ENCODE measurements at places on chromosomes 4 and X.

DNA sequence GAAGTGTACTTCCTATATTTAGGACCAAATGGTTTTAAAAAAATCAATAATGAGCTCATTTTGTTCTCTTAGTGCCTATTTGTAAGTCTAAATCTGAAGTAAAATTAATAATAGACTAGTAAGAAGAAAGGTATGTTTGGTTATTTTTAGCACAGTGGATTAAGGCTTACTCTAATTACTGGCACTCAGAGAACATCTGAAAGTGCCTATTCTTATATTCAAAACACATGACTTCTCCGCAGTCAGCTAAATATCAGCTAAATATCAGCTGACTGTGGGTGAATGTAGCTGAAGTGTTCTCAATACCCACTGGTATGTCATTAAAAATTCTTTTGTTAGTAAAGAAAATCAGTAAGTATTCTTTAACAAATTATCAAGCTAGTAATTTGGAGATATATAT lies 6.0 kb downstream of the AP1S2 start:
- DNase-seq, result no peak

DNA sequence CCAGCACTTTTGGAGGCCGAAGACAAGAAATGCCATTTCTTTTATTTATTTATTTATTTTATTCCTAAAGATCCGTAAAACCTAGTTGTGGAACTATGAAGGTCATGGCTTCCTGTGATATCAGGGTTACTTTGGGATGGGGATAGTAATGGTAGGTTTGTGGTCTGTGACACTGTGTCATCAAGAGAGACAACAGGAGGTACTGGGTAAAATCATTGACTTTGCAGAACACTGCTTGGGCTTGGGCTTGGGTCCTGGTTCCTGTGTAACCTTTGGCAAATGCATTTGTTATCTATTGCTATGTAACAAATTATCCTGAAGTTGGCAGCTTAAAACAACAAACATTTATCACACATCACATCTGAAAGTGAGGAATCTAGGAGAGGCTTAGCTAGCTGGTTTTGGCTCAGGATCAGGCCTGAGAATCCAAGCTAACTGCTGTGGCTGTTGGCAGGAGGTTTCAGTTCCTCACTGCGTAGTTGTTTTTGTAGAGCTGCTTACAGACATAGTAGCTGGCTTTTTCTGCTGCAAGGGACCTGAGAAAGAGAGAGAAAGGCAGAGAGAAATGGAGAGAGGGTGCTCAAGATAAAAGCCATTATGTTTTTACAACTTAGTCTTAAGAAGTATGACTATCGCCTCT lies 576.4 kb upstream of the SLIT2 start:
- DNase-seq, result no peak

DNA sequence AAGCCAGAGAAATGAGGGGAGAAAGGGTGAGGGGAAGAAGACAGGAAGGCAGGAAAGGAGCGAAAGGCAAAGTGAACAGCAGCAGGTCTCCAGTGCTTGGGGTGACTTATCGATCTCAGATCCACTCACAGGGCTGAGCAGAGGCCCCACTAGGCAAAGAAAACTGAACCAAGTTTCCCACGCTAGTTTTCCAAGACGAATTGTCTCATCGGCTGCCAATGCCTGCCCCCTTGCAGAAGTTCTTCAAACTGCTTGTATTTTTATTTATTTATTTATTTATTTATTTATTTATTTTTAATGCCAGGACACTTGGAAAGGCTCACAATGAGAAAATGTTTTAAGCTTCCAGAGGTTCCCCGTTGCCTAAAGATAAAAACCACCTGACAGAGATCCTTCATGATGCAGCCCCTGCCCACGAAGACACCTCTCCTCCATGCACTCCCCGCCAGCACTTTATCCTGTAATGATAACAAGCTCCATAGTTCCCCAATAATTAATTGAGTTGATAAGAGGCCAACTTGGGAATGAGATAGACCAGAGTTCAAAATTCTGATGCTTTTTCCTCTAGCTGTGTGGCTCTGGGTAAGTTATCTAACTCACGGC lies 43.2 kb downstream of the QDPR start:
- no peak for DNase-seq

GRCh38 chr4:122826079-122826527 lies 528 bp upstream of the FGF2 start:
- no peak for DNase-seq

- DNase-seq, result no peak
Observed at GRCh38 chr4:45778514-45778913, 345.3 kb downstream of the GABRG1 start.

- no peak for DNase-seq
Observed at GRCh38 chrX:9492901-9493300, 28.0 kb downstream of the TBL1X start.

DNA sequence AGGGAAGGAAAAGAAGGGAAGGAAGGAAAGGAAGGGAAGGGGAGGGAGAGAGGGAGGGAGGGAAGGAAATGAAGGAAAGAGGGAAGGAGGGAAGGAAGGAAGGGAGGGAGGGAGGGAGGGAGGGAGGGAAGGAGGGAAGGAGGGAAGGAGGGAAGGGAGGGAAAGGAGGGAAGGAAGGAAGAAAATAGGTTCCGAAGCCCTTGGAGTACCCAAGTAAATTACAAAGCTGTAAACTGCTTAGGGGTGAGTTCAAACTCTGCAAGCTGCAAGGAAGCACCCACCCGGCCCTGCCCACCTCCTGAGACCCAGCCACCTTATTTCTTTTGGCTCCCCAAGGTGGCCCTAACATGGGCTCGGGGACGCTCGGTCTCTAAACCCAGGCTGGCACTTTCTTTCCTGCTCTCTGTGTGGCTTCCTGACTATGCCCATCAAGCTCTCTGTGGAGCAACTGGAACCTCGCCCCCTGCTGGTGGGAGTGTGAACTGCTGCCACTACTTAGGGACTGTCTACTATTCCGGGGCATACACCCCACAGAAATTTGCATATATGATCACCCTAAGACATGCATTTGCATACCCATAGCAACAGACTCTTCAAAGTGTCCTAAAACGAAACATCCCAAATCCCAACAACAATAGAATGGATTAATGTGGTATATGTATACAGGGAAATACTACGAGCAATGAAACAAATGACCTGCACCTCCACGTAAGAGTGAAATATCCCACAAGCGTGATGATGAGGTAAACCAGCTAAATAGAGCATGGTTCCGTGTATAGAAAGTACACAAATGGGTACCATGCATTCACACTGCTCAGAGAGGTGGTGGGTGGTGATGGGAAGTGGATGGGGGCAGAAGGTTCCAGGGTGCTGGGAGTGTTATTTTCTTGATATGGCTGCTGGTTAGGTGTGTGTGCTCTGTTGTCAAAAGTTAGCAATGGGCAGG lies 151.7 kb upstream of the TBL1X start:
- peak; percentile 29 for DNase-seq

- no peak for DNase-seq
Observed at GRCh38 chr4:93312299-93312698, 516.3 kb upstream of the ATOH1 start.

GRCh38 chrX:107076158-107076557 lies 42.5 kb downstream of the RBM41 start:
- DNase-seq, result no peak

GRCh38 chr4:8637456-8637984 lies 45.0 kb downstream of the CPZ start:
- peak; percentile 6 for DNase-seq

DNA sequence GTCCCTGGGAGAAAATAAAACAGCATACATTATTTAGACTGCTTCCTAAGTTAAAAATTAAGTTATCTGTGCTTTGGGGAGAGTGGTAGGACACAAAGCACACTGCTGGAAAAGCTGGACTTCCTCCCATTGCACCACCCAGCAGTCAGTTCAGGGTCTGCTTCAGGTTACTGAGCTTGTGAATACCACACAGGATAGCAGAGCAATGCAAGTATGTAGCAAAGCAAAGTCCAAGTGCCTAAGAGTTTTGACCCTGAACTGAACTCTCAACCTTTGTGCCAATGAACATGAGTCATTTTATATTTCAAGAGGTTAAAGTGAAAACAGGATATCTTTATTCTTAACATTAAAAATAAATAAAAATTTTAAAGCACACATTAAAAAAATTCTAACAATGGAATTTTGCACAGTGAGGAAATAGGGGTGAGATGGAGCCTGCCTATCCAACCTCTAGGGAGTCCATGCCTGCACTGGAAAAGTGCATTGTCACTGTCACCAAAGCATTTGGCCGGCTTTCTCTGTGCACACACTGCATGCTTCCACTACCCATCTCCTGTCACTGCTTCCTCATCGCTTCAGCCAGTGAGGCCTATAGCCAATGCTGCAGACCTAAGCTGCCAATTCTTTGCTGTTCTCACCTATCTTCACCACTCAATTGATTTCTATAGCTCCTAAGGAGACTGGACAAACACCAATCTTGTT lies 50.9 kb downstream of the ABCG2 start:
- no peak for DNase-seq

DNA sequence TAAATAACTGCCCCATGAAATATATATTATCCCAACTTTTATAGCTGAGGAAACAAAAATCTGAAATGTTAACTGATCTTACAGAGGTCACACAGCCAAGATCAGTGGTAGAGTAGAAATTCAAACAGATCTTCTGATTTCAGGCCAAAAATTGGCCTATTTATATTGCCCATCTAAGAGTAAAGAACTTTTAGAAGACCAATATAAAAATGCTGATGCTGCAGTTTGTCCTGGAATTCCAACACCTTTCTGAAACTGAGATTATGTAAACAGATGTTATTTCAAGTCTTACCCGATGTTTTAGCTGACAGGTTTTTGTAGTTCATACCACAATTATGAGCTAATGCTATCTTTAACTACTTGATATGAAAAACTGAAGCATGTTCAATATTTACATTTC lies 51.1 kb downstream of the SPANXN3 start:
- DNase-seq, result no peak

GRCh38 chr4:15755321-15756155 lies 22.6 kb upstream of the CD38 start:
- no peak for DNase-seq

- no peak for DNase-seq
Observed at GRCh38 chrX:27600686-27601085, 10.5 kb downstream of the DCAF8L2 start.

DNA sequence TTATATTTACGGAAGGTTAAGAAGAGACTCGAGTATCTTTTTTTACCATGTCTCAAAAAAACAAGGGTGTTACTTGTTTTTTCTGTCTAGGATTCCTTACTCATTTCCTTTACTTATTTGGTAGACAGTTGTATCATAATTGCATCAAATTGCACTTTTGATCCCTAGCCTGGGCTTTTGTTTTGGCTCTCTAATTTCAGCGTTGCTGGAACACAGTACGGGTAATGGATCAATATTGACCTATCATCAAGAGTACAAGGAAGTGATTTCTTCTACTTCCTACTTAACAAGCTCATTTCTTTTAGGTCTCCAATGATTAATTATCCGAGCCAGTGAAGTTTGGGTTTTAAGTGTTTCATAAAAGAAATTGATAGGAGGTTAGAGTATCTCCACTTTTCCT lies 16.8 kb downstream of the AIMP1 start:
- no peak for DNase-seq

DNA sequence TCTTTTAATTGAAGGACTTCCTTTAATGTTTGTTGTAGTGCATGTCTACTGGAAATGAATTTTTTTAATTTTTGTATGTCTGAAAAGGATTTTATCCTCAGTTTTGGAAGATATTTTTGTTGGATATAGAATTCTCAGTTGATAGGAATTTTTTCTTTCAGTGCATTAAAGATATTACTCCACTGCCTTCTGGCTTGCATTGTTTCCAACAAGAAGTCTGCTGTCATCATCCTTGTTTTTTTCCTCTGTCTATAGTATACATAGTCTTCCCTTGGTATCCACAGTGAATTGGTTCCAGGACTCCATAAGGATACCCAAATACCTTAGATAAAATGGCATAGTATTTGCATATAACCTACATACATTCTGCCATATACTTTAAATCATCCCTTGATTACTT lies 33.5 kb downstream of the SCD5 start:
- DNase-seq, result no peak

GRCh38 chr4:118797558-118798142 lies 38.3 kb downstream of the SEC24D start:
- DNase-seq, result no peak

GRCh38 chrX:70479247-70479921 lies 34.7 kb downstream of the DLG3 start:
- no peak for DNase-seq

All from heart left ventricle (tissue), 16 donors.